Hypothalamus (tissue), 51 donors: ENCODE measurements at places on chromosomes 2 and 18.

DNA sequence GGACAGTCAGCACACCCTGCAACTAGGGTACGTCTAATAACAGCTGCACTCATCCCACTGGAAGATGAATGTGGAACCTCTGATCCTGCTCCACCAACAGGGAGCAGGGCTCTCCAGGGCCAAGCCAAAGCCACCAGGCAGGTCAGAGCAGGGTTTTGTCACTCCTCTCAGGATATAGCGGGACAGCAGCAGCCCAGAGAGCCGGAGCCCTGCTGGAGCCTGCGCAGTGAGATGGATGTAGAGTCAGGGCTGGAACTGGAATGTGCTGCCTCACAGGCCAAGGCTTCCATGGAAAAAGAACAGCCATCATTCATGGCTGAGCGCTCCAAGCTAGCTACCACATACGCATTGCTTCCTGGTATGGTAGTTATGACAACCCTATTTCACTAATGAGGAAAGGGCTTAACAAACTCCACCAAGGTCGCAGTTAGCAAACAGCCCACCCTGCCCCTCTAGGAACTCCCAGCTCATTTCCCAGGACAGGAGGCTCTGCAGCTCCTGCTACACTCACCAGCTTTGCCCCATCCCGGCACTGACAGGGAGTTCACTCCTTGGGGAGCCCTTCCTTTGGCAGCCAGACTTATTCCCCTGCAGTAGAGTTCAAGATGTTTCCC, 85.2 kb downstream of the HS1BP3 start:
- no peak for DNase-seq

DNA sequence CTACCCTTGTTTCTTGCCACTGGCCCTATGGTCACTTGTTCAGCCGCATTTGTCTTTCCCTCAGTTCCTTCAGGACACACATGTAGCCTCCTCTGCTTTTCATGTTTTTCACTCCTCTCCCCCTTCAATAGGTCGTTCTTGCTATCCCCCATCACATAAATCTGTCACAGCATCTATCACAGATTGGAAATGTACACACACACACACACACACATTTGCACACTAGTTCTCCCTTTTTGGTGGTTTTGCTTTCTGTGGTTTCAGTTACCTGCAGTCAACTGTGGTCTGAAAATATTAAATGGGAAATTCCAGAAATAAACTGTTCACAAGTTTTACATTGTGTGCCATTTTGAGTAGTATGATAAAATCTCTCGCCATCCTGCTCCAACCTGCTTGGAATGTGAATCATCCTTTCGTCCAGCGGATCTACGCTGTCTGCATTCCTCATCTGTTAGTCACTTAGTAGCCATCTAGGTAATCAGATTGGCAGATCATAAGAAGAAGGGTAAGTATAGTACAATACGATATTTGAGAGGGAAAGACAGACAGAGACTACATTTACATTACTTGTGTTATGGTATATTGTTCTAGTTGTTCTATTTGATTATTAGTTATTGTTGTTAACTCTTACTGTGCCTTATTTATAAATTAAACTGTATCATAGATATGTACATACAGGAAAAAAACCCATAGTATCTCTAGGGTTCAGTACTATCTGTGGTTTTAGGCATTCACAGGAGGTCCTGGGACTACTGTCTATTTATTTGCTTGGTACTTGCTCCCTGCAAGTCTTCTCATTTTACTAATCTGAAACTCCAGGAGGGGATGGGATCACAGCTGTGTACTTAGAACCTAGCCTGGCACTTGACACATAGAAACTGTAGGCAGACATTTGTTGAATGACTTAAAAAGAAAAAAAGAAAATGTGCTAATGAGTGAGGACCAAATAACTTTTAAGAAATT, 86.1 kb upstream of the PNPT1 start:
- DNase-seq: no peak

DNA sequence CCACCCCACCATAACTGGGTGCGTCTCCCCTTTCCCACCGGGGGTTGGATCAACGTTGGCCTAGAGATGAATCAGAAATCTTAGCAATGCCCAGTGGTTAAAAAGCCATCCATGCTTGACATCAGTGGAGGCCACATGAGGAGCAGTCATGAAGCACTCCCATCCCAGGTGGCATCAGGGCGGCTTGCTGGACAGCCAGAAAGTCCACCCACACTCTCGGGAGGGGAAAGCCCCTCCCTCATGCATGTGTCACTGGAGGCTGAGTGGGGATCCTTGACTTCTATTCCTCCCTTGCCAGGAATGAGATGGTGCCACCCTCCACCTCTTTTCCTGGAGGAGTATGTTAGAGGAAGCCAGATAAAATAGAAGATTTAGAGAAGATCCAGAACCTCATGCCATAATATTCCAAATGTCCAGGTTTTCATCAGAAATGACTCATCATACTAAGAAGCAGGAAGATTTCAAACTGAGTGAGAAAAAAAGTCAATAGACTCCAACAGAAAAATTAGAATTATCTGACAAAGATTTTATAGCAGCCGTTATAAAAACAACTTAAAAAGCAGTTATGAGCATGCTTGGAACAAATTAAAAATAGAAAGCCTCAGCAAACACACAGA, 507.1 kb upstream of the ID2 start:
- DNase-seq: no peak

DNA sequence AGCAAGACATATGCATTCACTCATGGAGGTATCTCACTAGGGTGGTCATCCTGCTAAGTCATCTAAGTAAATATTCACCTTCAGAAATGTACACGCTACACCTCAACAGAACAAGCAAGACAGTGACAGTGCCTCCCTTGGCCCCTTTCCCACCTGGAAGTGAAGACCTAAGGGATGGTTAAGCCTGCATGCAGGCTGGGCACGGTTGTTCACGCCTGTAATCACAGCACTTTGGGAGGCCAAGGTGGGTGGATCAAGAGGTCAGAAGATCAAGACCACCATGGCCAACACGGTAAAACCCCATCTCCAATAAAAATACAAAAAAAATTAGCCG, 4.4 kb downstream of the LIMS2 start:
- DNase-seq: no peak

DNA sequence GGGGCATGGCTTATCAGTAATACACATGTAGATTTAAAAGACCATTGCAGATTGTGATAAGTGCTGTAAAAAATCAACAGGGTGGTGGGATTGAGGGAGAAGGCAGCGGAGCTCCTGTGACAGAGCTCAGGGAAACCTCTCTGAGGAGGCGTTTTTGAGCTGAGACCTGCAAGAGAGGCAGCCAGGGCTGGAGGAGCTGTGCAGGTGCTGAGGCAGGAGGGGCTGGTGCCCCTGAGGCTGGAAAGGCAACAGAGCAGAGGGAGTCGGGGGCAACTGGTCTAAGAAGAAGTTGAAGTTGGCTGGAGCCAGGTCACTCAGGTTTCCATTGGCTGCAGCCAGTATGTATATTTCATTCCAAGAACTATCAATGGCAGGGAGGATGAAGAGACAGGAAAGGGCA, 47.6 kb downstream of the KLHL29 start:
- no peak for DNase-seq

- DNase-seq: no peak
Observed at GRCh38 chr2:137700681-137701080, 263.6 kb upstream of the HNMT start.

DNA sequence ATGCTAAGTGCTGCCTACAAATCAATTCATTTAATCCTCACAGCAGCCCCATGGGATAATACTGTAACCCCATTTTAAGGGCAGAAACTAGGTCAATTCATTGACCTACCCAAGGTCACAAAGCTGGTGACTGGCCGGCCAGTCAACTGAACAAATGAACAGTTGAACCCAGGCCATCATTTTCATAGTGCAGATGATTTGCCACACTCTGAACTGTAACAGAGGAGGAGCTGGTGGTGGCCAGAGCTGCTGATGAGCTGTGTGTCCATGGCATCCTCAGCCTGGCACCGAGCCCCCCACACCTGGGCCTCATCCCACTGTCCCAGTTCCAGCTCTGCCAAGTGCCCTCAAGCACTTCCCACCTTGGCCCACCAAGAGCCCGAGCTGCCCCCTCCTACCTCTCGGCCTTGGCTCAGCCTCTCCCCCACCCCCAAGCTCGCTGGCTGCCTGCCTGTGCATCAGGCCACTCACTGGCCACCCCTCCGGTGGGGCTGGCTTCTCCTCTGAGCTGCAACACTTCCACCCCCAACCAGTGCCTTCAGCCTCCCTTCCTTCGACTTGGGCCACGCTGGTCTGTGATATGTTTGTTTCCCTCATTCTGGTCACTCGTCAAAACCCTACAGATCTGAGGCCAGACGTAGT, 58.4 kb downstream of the ATOH8 start:
- DNase-seq: no peak

- no peak for DNase-seq
Observed at GRCh38 chr2:222572264-222572721, 83.6 kb downstream of the FARSB start.

GRCh38 chr2:65159906-65160305, 30.0 kb upstream of the RAB1A start:
- no peak for DNase-seq

DNA sequence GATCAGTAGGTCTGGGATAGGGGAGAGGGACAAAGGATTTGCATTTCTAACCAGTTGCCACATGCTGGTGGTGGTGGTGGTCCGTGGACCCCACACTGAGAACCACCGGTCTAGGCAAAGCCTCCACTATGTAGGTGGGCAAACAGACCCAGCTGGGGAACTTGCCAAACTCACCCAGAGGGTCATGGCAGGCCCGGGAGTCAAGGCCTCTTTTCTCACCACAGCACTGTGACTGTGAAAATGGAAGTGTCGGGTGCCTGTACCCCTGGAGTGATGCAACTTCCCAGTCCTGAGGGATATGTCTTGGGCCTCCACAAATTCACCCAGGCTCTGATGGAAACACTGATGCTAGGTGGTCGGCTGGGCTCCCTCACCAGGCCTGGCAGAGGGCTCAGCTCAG, 101.2 kb upstream of the SMAD2 start:
- no peak for DNase-seq

DNA sequence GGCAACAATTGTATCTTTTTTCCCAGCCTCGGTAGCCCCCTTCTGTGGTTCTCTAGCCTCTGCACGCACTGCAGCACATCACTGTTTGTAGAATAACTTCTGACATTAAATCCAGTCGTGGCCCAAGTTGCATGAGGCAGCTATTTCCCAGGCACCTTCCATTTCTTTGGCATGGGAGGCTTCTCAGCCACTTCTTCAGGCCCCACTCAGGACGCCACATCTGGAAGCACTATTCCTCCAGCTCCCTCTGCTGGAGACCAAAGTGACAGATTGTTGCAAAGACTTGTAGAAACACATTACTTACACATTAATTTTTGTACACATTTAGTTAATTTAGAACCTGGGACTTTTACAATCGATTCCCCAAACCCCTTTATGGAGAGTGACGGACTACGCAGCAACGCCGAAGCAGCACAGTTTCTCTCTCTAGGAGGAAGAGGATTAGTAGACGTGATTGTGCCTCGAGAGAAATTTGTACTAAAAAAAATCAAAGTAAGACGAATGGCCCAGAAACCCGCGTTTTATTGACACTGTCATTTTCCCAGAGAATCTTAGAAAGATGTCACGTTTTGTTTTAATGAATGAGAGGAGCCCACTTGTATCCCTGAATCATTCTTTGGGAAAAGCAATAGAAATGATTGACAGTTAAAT, 57.8 kb upstream of the RGPD5 start:
- DNase-seq: peak; percentile 10

DNA sequence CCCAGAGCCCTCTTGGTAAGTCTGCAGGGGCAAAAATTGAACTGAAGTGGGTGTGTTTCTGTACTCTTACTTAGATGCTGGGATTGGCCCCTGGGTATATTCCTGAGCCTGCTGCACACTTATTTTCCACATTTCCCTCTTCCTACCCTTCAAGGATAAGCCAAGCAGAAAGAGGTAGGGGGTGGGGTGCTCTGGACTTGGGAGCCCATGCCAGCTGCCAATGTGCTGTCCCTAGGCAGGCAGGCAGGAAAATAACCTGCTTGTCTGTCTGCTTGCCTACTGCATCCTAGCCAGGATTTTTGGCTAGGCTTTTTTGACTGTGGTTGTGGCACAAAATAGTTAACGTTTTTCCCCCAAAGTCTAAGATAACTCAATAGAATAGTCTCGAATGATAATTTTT, 234.3 kb downstream of the ALK start:
- no peak for DNase-seq
